Mucosa of gallbladder (tissue), 1 donor: ENCODE measurements at places on chromosomes 7 and 10. TPM values are rescaled to one million over a fixed set of nuclear protein-coding genes. Genes with fewer than 3 reads are reported as not detected.

The MCM10 gene
- 0.40 TPM for total RNA-seq

The GARIN1A gene
- 2.6 TPM for total RNA-seq

The CTNNA3 gene
- total RNA-seq, result 3.7 TPM

DNA sequence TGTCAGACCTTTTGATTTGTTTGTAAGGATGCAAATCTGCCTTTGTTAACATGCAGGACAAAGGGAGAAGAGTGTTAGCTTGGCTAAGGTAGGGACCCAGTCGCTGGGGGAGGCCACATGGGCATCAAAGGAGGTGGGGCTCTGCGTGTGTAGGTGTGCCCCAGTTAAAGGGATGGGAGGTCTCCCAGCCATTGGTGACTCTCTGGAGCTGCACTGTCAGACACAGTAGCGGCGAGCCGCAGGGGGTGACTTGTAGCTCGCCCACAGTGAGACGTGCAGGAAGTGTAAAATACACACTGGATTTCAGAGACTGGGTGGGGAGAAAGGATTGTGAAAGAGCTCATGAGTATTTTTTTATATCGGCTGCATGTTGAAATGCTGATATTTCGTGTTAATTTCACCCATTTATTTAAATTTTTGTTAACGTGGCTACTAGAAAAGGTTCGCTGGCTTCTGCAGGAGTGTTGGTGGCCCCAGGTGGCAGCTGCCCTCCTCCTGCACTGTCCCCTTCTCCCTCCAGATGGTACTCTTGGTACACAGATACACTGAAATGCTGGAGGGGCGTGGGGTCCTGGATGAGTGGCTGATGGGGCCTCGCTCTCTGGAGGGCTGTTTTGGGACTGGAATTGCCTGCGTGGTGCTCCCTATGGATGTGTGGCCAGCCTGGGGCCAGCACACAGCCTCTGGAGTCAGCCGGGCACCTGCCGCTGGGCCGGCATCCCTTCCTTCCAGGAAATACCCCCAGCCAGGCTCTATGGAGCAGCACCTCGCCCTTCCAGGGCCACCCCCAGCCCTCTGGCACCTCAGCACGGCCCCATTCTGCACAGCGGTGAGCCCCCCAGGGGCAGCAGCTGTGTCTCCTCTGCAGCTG lies 59.2 kb downstream of the LHPP start:
- no peak for DNase-seq

DNA sequence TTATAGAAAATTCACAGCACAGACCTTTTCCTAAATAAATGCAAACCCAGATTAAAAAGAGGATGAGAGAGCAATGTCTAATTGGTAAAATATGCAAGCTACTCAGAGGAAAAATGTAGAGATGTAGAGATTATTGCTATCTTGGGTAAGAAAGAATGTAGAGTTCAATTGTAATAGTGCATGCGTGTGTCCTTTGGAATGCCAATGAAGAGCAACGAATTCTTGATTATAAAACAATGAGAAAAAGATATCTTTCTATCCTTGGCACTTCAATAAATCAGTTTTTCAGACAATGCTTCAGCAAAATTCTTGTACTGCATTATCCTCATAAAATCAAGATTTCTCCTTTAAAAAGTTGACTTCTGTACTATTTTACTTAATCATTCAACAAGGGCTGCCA lies 50.9 kb downstream of the SEMA3D start:
- DNase-seq, result no peak

The DYDC2 gene
- total RNA-seq, result 0.35 TPM

The SPACDR gene
- 1.2 TPM for total RNA-seq

The CCM2 gene
- total RNA-seq, result 36.4 TPM

The XRCC2 gene
- total RNA-seq, result 0.69 TPM

The OPN4 gene
- not detected for total RNA-seq

DNA sequence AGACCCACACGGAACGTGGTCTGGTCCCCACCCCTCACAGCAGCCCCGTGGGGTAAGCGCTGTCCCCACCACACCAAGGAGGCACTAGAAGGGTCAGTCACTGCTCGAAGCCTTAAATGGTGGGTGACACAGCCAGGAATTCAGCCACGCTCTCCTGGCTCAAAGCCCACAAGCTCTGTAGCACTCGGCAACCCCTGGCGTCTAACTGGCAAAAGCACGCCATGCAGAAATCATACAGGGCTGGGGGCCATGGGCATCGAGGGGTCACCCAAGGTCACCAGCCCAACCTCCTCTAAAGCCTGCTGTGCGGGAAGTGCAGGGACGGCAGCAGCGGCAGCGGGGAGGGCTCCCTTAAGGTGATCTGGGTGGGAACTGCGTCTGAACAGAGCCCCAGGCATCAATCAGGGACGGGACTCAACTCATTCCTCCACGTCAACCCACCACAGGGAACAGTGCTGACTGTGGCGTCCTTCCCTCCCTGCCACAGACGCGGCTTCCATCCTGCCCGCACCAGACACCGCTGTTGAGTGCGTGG lies 7.8 kb downstream of the GPER1 start:
- DNase-seq, result no peak

DNA sequence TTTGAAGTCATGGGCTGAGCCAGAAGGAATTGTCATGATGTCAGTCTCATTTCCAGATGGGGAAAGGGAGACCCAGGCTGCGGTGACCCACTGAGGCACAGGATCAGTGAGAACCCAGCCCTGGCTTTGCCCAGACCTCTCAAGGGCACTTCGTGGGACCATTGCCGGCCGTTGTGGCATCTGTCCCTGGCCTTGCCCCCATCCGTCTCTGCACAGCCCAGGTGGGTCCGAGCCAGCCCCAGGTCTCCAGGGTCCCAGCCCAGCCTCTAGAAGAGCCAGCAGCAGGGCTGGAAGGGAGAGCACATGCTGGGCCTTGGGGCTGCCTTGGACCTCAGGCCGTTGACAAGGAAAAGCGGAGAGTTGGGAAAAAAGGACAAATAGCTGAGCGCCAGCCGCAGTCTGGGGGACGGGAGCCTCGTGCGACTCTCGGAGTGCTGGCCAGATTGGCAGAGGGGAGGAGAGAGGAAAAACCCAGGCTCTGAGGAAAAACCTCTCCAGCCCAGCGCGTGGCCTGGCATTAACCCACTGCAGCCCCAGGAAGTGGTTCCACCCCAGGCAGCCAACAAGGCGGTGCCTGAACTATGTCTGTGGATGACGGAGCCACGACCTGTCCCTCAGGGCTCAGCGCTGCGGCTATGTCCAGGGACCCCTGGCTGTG lies 30.2 kb downstream of the GRIFIN start:
- no peak for DNase-seq

- no peak for DNase-seq
These were observed 42.0 kb downstream of the GNA12 start for GRCh38 chr7:2802101-2802500.

DNA sequence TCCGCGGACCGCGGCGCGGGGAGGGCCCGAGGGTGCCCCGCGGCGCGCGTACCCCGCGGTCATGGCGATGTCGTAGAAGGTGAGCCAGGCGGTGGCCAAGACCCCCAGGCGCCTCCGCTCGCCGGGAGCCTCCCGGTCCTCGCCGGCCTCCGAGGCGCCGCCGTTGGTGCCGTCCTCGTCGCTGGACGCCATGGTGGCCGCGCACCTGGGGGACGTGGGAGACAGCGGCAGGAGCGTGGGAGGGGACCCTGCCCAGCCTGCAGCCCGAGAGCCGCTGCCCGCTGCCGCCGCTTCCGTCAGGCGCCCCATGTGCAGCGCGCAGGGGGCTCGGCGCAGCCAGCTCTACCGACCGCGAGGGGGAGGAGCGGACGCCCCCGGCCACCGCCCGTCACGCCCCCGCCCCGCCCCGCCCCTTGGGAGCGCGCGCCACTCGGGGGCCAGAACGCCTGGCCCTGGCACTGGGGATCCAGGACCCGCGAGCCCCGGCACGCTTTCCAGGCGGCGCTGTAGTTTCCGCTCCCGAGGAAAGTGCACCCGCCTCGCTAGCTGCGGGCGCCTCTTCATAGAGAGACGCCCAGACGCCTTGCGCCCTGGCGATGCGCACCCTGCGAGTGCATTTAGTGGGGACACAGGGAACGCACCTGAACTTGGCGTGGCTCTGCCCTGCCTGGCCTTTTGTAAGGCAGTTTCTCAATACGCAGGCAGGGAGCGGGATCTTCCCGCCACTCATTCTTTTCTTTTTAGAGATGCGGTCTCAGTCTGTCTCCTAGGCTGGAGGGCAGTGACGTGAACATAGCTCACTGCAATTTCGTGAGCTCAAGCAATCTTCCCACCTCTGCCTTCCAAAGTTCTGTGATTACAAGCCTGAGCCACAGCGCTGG lies at the start of gene HACD1:
Gene HACD1, minus strand, starts transcription at position 344 of the 881 bp plus-strand sequence. Its CDS starts 35 bp downstream, at position 309.
- peak; percentile 55 for DNase-seq

DNA sequence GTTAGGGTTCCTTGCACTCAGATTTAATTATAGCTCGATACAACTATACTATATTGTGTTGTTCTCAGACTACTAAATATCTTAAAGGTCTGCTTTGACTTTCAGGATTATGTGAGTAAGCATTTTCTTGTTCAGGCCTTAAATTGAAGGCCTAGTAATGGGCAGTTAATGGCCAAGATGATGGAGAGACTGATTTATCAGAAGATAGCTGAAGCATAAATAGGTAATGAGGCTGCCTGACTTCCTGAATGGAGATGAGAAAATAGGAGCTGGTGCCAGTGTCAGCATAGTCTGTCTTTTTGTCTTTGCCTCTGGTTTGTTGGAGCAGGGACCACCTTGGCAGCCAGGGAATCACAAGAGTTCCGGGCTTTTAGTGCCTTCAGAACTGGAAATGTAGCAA lies 32.2 kb downstream of the ADAM22 start:
- DNase-seq, result no peak

DNA sequence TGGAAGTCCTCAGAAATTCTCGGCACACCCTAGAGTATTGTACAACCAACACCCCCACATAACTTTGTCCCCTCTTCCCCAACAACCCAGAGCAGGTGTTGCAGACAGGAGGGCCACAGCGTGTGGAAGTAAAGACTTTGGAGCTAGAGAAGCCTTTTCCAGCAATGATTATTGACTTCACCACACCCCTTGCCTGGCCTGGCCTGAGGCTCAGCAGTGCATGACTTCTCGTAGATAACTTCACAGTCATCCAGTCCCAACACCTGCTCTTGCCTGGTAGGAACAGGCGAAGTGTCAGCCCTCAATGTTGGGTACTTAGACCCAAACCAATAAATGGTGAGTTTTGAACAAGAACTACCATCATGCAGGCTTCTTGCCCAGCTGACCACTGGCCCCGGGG lies 36.7 kb downstream of the GOT1 start:
- no peak for DNase-seq

DNA sequence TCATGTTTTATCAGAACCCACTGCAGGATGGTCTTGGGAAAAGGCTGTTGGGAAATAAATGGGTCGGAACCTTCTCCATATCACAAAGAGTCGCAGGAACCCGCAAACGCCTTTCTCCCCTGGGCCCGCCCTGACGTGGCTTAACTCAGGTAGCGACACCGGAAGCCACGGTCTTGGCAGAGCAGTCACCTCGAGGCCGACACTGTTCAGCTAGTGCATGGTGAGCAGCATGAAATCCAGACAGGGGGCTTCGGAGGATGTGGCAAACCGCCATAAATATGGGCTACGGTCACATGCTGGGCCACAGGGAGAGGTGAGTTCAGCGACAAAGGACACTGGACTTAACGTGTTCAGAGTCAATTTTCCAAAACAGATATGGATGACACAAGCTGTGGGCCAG lies 421.9 kb downstream of the PTPRN2 start:
- DNase-seq, result no peak
